ENCODE measurements at places on chromosomes 7 and 10.

DNA sequence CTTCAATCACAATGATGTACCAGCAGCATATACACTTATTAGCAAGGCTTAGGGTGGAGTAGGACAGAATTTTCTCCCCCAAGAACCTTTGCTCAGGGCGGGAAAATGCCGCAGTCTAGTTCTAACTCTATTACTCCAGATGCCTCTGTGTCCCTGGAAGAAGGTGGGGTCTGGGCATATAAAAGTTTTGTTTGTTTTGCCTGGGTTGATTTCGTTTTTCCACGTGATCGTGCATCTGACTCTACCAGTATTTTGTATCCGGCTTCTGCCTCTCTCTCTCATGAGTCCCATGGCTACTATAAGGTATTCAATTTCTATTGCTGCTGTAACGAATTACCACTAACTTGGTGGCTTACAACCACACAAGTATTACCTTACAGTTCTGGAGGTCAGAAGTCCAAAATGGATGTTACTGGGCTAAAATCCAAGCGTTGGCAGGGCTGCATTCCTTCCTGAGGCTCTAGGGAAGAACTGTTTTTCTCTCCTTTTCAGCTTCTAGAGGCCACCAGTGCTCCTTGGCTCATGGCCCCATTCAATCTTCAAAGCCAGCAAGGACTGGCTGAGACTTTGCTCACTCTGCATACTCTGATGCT, 181.2 kb upstream of the PRSS58 start:
- DNase-seq, result no peak

- no peak for DNase-seq
Measured at GRCh38 chr7:16528520-16528919, 1.9 kb downstream of the LRRC72 start.

DNA sequence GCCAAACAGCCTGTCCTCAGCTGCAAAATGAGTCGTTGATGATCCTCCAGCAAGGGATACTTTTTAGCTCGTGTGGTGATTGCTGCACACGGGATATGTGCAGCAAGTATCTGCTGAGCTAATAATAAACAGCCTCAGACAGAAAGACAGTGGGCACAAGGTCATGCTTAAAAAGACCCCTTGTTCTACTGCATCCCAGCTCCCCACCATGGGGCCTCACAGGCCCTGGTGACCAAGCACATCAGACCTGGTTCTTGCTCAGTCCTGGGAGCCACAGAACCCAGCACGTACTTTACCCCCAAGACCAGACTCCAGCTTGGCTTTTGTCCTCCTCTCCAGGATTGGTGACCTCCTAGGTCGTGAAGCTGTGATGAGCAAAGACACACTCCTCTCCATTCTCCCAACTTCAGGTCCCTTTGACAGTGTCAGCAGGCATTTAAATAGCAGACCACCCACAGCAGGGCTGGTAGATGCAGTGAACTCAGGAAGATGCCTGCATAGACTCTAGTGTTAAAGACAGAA, 50.5 kb downstream of the EGFR start:
- DNase-seq, result no peak

GRCh38 chr7:128796327-128796726, 4.6 kb downstream of the CCDC136 start:
- DNase-seq, result no peak

DNA sequence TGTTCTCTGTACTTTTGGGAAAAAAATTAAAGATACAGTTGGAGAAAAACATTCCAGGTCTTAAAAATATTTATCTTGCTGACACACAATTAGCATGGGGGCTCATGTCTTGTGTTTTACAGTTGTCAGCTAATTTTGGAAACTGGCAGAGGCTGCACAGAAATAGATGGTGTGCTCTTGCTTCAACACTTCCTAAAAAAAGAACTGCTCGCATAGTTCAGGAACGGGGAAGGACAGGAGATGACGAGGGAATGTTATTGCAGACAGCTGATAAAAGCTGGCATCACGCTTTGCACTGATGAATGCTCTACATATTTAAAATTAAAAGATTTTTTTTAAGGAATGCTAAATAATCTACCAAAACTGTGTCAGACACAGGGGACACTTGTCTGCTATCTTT, 103.5 kb upstream of the CELF2 start:
- no peak for DNase-seq

DNA sequence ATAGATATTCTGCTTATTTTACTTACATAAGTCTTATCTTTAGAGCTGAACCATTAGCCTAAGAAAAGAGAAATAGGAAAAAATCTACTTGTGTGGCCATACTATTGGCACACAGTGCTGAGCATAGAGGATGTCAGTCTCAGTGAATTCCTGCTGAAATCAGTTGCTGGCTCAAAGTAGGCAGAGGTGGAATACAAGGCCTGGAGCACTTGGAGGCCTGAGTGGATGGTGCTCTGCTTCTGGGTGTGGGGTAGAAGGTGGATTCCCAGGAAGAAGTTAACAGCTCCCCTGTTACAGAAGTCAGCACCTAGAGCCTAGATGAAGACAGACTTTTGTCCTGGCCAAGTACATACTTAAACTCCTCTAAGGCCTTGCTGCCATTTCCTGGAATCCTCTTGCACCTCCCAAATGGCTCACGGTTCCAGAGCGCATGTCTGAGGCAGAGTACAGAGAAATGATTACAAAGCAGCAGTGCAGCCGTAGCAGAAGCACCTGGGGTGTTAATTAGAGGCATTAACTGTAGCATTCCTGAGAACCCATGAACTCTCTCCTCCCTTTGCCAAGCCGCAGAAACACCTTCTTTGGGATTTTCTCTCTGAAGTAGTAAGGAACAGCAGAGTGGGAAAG, 18.0 kb upstream of the XPNPEP1 start:
- DNase-seq, result no peak

DNA sequence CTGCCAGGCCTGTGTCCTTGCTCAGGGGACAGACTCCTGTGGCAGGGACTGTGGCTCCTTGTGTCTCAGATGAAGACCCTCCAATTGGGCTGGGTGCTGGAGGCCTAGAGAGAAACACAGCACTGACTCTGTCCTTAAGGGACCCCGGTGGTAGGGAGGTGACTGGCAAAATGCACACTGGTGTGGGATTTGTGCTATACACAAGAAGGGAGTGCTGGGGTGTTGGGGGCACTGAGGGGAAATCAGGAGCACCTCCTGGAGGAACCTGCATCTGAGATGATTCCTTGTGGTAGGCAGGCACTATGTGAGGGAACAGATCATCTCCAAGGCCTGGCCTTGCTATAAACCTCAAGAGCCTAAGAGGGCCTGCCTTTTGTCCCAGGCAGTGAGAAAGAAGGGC, 149.2 kb downstream of the RPS24 start:
- DNase-seq, result no peak

GRCh38 chr10:70850097-70850496, 34.3 kb downstream of the SGPL1 start:
- DNase-seq, result no peak

GRCh38 chr7:42095791-42096190, 141.2 kb downstream of the GLI3 start:
- DNase-seq, result no peak

GRCh38 chr10:58859526-58859925, 316.9 kb upstream of the PHYHIPL start:
- no peak for DNase-seq

- no peak for DNase-seq
Measured at GRCh38 chr10:7157091-7157490, 253.7 kb downstream of the SFMBT2 start.

- DNase-seq, result no peak
Measured at GRCh38 chr7:153588586-153588985, 463.6 kb upstream of the DPP6 start.

- no peak for DNase-seq
Measured at GRCh38 chr7:1727812-1728570, 57.9 kb downstream of the ELFN1 start.

GRCh38 chr7:101624246-101625001, 4.7 kb downstream of the MYL10 start:
- DNase-seq, result no peak

- DNase-seq, result no peak
Measured at GRCh38 chr7:125814100-125814499, 884.5 kb upstream of the POT1 start.

- no peak for DNase-seq
Measured at GRCh38 chr7:70591643-70592042, 540.3 kb upstream of the GALNT17 start.

DNA sequence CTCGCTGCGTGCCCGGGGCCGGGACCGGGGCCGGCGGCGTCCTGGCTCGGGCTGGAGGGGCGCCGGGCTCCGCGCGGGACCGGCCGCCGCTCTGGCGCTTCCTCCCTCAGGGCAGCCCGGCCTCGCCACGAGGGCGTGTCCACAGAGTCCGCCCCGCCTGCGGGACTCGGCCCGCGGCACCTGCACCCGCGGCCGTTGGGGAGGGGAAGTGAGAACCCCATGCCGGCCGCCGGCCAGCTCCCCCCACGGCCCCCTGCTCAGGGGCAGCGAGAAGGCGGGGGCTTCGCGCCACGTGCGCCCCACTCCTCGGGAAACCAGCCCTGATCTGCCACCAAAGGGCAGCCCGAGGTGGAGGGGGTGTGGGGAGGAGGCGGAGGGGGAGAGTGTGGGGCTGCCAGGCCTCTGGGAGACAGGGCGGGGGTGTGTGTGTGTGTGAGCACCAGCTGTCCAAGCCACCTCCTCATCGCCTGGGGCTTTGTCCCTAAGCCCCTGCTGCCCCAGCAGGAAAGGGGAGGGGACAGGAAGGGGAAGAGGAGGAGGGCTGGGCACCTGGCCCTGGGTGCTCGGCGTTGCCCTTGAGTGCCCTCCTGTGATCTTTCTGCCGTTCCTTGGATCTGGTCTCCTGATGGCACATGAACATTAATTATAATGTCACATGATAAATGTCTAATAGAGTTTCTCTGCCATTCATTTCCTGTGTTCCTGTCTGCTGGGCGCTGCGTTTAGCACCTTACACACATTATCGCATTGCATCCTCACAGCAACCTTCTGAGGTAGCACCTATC, at the start of gene PIK3AP1:
Gene PIK3AP1 (minus strand): TSS at position 93 of the 785 bp plus-strand sequence. CDS start 120 bp downstream, outside the sequence.
- peak; percentile 62 for DNase-seq

- DNase-seq, result no peak
Measured at GRCh38 chr7:102322202-102322715, 34.0 kb downstream of the SPDYE6 start.

- DNase-seq, result no peak
Measured at GRCh38 chr10:57992321-57993077, 275.2 kb downstream of the IPMK start.

DNA sequence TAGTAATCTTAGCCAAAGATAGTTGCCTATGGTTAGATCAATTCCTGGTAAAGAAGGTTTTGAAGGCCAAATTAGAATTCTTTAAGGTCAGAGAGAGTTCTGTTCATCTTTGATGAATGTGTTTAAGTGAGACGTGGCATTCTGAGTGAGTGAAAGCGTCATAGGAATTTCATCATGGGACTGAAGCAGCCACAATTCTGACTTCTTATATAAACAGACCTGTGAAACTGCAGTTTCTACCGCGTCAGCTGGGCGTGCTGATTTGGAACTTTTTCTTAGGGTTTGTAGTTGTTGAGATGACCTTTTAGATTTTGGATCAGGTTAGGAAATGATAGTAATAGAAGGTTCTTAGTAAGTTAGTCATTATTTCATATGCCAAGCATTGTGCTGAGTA, 103.8 kb downstream of the CNNM2 start:
- DNase-seq, result no peak

- no peak for DNase-seq
Measured at GRCh38 chr10:31940839-31941653, 12.4 kb upstream of the ARHGAP12 start.

DNA sequence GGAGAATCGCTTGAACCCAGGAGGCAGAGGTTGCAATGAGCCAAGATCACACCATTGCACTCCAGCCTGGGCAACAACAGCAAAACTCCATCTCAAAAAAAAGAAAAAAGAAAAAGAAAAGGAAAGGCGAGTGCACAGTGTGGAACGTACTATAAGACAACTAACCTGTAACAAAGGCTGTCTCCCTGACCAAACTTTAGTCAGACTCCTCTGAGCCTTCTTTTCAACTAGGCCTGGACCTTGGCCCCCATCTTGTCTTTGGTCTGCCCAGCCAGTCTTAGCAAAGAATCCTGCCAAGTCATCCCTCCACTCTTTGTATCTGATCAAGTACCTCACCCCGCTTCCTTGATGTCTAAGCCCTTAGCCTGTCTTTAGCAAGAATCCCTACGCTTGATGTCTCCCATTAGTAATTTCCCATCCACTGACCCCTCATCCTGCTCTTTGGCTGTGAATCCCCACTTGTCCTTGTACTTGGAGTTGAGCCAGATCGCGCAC, 68.9 kb upstream of the KDM7A start:
- DNase-seq, result no peak

DNA sequence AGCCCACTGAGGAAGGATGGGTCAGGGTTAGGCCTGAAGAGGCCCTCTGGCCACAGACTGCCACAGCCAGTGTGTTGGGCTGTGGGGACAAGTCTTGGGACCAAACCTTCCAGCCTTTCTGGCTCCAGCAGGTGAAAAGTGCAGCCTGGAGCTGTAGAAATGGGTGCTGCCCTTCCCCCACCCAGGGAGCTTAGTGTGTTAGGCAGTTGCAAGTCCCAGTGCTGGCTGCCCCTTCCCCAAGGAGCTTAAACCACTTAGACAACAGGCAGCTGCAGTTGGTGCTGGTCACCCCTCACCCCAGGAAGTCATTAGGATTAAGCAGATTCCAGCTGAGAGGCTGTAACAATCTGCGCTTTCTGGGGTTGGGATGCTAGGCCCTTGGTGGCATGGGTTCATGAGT, 563.3 kb downstream of the NRG3 start:
- no peak for DNase-seq

DNA sequence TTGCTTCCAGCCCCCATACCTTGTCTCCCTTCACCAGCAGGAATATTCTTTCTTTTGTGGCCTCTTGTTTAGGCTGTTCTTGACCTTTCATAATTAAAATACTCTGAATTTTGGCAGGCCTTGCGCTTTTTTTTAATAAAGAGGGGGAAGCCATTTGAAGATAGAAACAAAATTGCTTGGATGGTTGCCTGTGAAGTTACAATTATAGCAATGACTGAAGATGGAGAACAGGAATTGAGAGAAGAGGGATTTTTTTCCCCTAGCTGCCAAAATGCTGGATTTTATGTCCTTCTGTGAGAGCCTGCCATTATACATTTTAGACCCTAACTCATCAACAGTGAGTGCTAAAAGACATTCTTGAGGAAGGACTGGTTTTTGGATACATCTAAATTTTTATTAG, 24.8 kb downstream of the FGFBP3 start:
- no peak for DNase-seq

DNA sequence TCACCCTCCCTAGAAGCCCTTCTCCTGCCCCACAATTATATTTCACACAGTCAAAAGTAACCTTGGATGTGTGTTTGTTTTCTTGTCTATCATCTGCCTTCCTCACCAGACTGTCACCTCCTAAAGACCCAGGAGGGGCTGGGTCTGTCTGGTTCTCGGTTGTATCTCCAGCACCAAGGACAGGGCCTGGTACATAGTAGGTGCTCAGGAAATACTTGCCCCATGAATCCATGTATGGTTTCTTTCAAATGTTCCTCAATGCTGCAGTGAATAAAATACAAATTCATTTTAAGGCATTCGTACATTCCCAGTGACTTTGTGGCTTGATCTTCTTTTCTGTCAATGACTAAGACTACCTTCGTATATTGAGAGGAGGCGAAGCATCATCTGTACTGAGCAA, 122.9 kb upstream of the ZNF716 start:
- DNase-seq, result no peak
